ENCODE measurements at places on chromosomes 5 and 9.

DNA sequence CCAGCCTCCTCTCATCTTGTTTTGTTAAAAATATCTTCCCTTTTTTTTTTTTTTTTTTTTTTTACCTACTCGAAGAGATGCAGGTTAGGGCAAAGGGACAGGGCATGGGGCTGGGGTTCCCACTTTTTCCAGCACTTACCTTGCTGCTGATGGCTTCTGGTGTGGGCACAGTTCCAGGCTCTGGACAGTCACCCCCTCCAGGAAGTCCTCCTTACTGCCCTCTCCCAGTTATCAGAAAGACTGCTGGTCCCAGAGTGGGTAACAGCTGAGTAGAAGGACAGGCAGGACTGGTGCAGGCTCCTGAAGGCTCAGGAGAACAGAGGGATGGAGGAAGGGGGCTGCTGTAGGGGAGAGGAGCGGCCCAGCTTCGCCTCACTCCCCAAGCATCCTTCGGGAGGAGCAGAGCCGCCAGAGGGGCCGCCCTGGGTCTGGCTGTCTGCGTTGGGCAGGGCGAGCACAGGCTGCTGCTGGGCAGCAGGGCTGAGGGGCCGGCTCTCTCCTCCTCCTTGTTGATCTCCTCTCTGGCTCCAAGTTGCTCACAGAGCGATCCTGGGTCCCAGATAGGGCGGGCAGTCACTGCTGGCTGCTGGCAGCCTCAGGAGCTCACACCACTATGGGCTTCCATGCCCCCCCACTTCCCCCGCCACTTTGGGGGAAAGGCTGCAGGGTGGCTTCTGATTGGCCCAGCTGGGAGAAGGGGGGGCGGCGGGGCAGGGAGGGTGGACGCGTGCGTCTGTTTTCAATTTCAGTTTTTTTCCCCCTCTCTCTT lies at the start of gene PDGFRB:
TSS of gene PDGFRB (minus strand) at position 588 of the 769 bp plus-strand sequence. CDS start 18,798 bp downstream, outside the sequence.
- DNase-seq: peak; percentile 85

GRCh38 chr9:133727277-133727875 lies 10.8 kb downstream of the SARDH start:
- peak; percentile 9 for DNase-seq

DNA sequence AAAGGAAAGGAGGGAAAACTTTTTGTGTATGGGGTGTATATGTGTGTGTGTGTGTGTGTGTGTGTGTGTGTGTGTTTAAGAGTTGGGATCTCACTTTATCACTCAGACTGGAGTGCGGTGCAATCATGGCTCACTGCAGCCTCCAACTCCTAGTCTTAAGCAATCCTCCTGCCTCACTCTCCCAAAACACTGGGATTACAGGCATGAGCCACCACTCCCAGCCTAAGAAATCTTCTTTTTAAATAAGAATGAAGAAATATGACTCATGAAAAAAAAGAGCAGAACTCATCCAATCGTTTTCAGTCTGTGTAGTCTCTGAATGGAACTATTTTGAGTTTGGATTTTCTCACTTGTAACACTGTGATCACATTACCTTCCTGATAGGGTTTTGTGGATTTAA lies 601.5 kb downstream of the ACTL7B start:
- no peak for DNase-seq

- DNase-seq: peak; percentile 5
Measured at GRCh38 chr9:101677861-101678260, 60.6 kb downstream of the GRIN3A start.

DNA sequence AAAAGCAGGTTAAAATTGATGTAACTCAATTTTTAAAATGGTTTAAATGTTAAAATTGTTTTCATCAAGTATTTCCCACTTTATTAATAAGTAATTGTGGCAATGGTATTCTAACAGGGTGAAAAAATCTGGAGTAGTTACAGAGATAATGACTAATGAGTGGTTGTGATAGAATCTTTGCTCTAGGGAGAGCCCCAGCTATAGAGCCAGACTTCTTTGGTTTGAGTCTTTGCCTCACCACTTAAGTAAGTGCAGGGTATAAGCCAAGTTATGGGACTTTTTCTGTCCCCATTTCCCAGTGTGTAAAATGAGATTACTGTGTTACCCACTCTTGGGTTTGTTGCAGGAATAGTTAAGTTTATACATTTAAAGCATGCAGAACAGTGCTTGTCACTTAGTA lies 158.1 kb downstream of the FER start:
- no peak for DNase-seq

GRCh38 chr5:7714697-7715096 lies 136.2 kb downstream of the CFAP90 start:
- DNase-seq: peak; percentile 48

DNA sequence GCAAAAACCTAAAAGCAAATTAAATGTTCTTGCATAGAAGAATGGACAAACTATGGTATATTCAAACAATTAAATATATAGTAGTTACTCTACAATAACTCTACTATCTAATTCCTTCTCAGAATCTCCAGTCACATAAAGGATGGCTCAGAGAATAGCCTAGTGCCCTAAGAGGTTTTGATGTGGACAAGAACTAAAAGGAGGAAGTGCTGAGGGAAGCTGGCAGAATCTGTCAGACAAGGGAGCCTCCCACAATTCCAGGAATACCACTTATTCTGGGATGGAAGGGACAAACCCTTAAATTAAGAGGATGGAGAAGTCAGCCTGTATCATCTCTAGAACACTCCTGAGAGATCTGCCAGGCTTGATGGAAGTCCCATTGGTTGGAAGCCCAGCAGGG lies 30.4 kb downstream of the TNFSF8 start:
- DNase-seq: no peak

DNA sequence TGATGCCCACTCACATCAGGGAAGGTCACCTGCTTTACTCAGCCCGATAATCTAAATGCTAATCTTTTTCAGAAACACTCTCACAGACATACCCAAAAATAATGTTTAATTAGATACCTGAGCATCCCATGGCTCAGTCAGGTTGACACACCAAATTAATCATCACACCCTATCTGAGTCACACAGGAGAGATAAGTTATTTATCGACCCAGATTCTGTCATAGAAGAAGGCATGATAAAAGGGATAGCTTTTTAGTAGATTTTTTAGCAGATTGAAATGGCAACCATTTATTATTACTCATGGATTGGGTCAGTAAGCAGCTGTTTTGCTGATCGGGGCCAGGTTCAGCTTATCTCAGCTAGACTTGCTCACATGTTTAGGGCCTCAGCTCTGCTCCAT lies 97.8 kb upstream of the TYRP1 start:
- DNase-seq: no peak

- peak; percentile 46 for DNase-seq
Measured at GRCh38 chr5:147554261-147554817, 44.5 kb upstream of the DPYSL3 start.

GRCh38 chr5:90550963-90551362 lies 7.6 kb upstream of the ADGRV1 start:
- DNase-seq: no peak

- peak; percentile 61 for DNase-seq
Measured at GRCh38 chr5:71778678-71779276, 59.7 kb downstream of the CARTPT start.

GRCh38 chr9:76018235-76018634 lies 127.8 kb downstream of the PCSK5 start:
- DNase-seq: no peak

DNA sequence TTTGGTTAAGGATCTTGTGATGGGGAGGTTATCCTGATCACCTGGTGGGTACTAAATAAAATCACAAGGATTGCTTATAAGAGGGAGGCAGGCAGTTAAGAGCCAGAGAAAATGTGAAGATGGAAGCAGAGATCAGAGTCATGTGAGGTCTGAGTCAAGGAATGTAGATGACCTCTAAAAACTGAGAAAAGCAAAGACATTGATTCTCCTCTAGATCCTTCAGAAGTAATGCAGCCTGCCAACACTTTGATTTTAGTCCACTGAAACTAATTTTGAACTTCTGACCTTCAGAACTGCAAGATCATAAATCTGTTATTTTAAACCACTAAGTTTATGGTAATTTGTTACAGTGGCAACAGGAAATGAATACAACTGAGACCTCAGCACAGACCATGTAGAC lies 499.0 kb downstream of the GADD45G start:
- DNase-seq: no peak

GRCh38 chr5:5828619-5829018 lies 406.1 kb downstream of the ICE1 start:
- no peak for DNase-seq

DNA sequence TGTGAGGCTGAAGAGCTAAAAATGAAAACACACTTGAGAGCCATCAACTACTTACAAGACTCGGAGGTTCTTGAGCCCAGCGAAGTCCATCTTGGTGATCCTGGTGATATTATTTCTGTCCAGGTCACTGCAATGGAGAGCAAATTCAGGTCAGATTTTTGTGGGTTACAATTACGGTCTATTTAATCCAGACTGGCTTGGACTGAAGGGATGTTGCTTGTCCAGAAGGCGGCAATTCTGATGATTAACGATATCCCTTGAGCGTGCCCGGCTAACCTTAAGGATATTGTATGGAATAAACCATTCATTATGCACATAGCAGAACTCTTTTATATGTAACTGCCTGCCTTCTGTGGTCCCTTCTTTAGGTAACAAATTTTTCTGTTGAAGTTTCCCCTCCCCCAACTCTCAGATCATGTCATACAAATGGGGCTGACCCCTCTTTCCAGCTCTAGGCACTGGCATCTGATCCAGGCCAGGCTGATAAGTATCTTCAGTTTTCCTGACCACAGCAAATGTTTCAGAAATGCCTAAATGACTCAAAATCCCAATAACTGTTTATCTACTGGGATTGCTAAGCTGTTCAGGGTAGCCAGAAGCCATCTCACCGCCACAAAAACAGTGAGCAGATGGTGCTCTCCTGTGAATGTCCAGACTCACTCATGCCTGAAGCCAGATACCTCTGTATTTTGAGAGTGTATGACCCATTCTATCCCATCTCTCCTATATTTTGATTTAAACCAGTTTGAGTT lies 49.4 kb downstream of the SLIT3 start:
- no peak for DNase-seq

DNA sequence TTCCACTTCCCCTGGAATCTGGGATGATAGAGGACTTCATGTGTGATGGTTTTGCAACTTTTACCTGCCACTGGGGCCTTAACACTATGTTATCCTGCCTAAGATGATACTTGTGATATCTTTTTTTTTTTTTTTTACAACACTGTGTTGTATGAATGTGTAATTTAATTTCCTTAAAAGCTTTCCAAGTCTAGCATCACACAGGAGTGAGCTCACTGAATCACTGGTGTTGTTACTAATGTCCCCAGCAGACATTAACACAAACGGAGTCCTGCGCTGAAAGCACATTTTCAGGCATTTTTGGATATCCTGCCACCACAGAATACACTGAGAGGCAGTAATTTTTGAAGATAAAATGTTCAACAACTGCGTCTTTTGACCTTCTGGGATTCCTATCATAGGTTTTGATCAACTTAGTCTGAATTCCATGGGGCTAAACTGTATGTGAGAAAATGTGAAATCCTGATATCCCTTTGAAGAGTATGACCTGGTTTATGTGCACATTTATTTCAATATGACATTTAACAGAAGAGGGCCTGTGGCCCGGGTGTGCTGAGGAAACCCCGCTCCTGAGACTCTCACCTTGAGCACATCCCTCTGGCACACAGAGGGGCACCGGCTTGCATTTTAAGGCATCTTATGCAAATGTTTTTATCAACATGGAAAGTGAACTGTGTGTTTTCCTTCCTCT lies 118.0 kb downstream of the FSTL4 start:
- DNase-seq: no peak

DNA sequence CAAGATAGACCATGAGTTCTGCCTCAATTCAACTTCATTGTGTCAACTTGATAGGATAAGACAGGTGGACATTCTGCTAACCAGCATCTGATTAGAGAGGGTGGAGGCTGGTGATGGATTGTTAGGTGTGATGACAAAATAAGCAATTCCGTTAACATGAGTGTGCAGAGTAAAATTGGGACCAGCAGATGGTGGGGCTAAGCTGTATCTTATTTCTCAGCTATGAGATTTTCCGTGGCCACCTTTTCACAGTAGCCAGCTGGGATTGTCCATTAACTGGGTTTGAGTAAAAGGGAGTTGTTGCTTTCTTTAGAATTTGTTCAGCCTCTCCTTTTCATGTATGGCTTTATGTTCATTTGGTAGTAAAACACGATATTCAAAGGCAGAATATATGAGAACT lies 28.8 kb upstream of the TAL2 start:
- no peak for DNase-seq

Measured in Daoy (cell line).